Epithelial cell of prostate (primary cell): ENCODE measurements at places on chromosomes 12 and 14.

GRCh38 chr14:88060576-88060975 is 55.6 kb downstream of the GPR65 start:
- no peak for DNase-seq

- no peak for DNase-seq
These were observed 2.8 kb downstream of the SLC5A8 start for GRCh38 chr12:101207086-101207780.

DNA sequence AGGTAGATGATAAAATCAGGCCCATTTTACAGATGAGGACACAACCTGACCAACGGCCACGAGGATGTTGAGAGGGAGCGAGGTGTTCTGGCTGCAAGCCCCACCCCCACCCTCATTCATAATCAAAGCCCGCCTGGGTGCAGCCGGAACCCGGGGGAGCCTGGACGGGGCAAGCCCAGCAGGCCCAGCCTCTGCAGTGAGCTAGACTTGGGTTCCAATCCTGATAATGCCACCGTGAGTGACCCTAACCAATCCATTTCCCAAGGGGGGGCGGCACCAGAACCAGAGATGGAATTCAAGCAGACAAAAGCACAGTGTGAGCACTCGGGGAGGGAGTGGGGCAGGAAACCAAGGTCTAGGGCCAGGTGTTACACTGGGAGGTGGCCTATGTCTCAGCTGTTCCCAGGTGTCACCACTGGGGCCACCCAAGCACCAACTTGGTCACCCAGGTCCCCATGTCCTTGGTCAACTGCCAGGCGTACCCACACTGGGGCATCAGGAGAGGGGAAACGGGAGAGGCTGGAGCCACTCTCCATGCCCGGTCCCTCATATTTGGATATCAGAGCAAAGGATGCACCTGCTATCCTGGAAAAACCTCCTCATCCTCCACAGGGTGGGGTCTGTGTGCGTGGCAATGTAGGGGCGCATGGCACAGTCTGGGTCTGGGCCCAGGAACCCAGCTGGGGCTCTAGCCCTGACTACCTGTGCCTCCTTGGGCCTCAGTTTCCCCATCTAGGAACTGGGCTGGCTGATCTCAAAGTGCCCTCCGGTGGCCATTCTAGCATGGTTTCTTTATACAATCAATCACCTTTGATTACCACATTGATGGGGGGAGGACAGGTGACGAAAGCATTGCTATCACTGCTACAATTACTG is 58.4 kb downstream of the FAM222A start:
- DNase-seq, result no peak

- DNase-seq, result no peak
These were observed 890 bp downstream of the KRT71 start for GRCh38 chr12:52552055-52552454.

DNA sequence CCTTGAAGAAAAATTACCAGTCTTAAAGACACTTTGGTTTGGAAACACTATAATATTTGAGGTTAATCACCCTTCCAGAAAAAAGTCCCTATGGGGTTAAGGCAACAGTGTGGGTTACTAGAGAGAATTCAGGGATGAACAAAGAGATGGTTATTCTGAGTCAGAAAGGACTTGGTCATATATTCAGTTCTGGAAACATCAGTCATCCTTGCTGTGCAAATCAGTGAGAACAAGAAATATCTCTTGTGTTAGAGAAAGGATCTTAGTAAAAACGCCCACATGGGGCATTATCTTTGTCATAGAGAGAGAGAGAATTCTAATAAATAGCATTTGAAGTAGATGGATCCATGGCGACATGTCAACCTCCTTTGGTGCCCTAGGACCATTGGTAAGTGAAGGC is 59.4 kb upstream of the E2F7 start:
- DNase-seq, result no peak

DNA sequence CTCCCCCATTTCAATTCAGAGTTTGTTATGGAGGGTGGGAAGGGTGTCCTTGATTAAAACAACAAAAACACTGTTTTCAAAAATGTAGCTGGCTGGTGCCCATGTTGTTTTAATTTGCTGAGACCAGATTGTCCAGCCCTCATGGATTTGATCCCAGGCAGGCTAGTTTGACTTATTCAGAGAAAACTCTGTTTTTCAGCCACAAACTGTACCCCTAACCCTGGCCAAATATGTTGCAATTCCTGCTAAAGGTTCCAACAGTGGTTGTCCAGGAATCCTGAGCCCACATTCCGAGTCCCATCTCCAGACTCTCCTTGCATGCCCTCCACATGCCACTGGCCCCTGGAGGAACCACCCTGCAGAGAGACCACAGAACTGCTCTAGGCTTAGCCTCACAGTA is 36.0 kb downstream of the MAP1LC3B2 start:
- no peak for DNase-seq

- DNase-seq, result no peak
These were observed 290.8 kb downstream of the RPAP3 start for GRCh38 chr12:47415054-47415453.

GRCh38 chr14:57066887-57067513 is 201.7 kb downstream of the EXOC5 start:
- DNase-seq, result no peak

DNA sequence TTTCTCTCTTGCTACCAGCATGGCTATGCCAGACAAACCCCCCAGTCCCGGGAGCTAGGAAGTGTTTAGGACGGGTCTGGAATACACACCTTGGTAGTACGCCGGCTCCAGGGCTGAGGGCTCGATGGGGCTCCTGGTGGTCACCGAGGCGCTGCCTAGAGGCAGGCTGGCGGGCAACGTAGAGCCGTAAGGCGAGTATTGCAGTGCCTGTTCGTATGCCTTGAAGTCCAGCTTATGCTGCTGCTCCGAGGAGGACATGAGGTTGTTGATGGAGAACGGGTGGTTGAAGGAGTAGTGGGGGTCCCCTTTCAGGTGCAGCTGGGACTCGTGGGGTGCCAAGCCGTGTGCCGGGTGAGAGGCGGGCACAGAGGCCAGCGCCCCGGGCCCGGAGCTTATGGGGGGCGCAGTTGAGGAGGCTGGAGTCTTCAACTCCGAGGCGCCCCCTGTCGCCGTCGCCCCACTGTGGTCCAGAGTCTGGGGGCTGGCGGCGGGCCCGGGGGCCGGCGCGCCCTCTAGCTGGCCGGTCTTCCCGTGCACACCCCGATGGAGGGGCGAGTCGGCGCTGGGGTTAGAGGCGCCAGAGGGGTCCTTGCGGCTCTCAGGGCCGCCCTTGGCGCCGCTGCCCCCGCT is 3.6 kb downstream of the FOXA1 start:
- DNase-seq, result no peak

DNA sequence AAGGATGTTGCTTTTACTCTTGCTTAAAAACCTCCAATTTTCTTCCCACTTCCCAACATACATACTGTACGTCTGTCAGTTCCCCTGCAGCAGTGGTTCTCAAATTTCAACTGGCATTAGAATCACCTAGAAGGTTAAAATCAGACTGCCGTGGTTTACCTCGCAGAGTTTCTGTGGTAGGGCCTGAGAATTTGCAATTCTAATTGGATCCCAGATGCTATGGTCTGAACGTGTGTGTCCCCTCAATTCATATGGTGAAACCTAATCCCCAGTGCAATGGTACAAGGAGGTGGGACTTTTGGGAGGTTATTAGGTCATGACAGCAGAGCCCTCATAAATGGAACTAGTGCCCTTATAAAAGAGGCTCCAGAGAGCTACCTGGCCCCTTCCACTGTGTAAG is 226.9 kb downstream of the CRADD start:
- DNase-seq, result no peak

- DNase-seq, result no peak
These were observed 7.8 kb downstream of the CFAP73 start for GRCh38 chr12:113157218-113157859.

GRCh38 chr14:72815430-72815829 is 78.5 kb downstream of the DPF3 start:
- no peak for DNase-seq

DNA sequence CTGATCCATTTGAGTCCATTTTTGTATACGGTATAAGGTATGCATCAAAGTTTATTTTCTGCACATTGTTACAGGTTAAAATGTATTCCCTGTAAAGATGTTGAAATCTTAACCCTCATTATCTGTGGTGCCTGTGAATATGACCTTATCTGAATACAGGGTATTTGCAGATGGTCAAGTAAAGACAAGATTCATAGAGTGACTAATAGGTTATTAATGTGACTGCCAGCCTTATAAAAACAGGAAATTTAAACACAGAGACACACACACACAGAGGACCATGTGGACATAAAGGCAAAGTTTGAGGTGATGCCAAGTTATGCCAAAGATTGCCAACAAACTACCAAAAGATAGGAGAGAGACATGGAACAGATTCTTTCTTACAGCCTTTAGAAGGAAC is 347.2 kb upstream of the DCN start:
- DNase-seq, result peak; percentile 12

DNA sequence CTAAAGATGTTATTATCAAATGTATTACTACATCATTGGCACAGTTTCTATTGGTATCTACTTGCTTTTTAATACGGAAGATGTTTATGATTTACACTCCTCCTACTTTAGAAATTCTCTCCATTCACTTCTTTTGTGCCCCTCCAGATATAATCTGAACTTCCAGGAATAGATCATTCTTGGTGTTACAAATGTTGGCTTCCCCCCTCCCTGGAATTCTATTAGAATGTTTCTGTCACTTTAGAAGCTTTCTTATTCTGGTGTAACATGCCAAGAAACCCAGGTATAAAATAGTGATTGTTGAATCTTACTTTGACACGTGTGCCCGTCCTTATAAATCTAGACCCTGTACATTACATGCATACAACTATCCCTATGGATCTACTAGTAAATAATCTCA is 1.2 kb upstream of the WDR20 start:
- no peak for DNase-seq

GRCh38 chr14:52473557-52473956 is 78.7 kb downstream of the TXNDC16 start:
- no peak for DNase-seq

GRCh38 chr12:128316973-128317526 is 50.1 kb downstream of the TMEM132C start:
- DNase-seq, result no peak

DNA sequence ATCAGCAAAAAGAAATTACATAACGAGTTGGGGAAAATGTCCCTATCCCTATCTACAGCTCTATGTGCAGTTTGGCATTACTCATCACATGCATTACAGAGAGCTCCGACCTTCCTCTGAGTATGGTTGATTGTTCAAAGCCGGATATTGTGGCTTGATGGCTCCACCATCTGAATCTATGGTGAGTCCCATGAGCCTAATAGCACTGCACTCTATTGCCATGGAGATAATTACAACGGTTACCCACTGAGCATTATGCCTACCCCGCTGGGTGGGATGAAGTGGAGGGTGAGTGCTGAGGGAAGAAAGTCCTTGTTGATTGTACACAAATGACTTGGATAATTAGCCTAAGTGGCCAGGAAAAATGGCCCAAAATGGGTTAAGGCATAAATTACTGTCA is 800.5 kb downstream of the NRXN3 start:
- no peak for DNase-seq

- no peak for DNase-seq
These were observed 16.1 kb downstream of the RASSF9 start for GRCh38 chr12:85820101-85820500.

DNA sequence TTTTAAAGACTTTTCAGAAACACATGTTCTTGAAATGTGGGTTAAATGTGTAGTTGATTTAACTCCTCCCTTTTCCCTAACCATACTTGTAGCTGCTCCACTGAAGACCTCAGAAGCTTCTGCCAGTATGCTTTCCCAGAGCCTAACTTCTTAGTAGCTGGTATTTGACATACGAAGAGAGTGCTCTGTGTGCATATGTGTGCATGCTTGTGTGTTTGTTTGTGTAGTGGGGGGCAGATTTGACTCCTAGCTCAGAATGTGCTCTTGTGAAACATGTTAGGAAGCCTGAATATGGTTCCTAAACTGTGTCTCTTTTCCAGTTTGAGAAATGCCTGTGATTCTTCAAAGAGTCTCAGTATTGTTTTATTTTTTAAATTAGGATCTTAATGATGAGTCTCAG is 420.4 kb downstream of the PCNX1 start:
- no peak for DNase-seq

DNA sequence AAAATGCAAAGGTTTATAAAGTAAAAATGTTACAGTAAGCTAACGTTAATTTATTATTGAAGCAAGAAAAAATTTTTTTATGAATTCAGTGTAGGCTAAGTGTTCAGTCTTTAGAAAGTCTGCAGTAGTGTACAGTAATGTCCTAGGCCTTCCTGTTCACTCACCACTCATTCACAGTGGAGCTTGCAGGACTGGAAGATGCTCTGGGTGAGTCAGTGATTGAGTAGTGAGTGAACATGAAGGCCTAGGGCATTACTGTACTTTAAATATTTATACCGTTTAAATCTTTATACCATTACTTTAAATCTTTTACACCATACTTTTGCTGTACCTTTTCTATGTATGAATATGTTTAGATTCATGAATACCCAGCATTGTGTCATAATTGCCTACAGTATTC is 120.3 kb upstream of the SLC38A4 start:
- DNase-seq, result no peak

- peak; percentile 49 for DNase-seq
These were observed 5.1 kb upstream of the MAGOHB start for GRCh38 chr12:10618338-10618987.

DNA sequence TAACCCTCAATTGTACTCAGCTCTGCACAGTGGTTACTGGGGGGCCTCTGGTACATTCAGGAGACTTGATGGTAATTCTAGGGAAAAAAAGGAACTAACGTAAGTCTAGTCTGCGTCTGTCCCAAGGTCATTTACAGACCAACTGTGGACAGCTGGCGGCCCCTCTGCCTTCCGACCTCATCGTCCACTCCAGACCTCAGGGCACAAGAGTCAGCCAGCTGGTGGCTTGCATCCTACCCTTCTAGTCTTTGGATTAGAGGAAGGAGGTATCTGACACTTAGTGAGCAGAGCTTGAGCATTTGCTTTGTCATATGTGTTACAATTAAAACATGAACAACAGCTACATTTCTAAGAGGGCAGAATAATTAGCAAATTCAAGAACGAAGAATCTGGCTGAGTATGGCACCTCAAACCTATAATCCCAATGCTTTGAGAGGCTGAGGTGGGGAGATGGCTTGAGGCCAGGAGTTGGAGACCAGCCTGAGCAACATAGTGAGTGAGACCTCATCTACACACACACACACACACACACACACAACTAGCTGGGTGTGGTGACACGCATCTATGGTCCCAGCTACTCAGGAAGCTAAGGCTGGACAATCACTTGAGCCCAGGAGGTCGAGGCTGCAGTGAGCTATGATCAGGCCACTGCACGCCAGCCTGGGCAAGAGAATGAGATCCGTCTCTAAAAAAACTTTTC is 36.5 kb downstream of the SSH1 start:
- no peak for DNase-seq

GRCh38 chr12:96020314-96021003 is 14.9 kb downstream of the LTA4H start:
- no peak for DNase-seq

DNA sequence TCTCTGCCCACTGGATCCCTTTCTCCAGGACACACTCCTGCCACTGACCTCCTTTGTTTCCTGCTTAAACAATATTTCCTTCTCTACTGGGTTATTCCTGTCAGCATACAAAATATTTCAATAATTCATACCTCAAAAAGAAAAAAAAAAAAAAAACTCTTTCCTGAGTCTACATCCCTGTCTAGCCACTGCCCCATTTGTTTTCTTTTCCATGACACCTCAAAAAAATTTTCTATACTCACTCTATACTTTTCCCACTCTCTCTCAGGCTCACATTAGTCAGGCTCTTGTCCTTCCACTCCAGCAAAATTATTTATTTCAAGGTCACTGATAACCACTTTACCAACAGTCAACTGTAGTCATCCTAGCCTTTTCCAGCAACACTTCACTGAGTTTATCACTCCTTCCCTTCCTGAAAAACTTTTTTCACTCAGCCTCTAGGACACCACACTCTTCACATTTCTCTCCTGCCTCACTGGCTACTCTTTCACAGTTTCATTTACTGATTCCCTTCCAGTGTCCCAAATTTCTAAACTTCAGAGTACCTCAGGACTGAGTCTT is 29.4 kb upstream of the GXYLT1 start:
- DNase-seq, result no peak
